Foreskin melanocyte (primary cell): ENCODE measurements at places on chromosomes 2 and 18.

GRCh38 chr2:210584834-210585233 lies 28.4 kb downstream of the CPS1 start:
- DNase-seq, result no peak

DNA sequence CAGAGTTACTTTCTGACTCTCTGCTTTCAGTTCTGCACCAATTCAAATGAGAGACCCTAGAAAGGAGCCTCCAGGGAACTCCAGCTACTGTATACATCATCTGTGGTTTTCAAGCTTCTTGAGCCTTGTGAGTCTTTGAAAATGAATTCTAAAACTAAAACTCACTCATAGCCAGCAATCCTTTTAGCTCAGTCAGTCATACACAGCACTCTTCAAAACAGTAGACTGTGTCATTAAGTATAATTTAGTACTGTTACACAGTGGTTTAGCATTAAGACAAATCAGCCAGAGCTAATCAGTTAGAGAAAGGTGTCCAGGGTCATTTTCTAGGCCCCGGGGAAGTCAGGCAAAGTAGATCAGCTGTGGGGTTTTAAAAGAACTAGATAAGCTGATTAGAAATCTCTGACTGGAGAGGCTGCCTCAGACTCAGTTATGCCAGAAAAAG lies 322.1 kb upstream of the THUMPD2 start:
- DNase-seq, result no peak

DNA sequence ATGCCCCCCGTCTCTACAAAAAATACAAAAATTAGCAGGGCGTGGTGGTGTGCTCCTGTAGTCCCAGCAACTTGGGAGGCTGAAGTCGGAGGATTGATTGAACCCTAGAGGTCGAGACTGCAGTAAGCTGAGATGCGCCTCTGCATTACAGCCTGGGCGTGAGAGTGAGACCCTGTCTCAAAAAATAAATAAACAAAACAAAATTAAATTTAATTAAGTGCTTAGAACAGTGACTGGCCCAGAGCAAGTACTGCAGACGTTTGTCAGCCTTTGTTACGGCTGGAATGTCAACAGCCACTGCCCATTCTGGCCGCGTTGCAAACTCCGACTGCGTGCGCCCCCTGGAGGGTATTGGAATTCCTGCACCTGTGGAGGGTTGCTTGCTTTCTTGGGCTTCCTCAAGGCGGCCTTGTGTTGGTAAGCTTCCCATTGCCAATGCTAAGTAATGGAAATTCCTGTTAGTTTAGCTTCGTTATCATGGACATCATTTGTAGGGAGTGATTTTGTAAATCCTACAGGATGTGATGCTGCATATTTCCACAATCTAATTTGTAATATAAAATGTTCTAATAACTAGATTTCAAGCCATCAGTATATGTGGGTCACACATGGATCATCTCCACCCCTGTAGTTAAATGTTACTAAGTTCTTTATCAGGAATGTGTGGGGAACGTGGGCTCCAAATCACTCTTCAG lies 15.9 kb upstream of the ATP6V1B1 start:
- peak; percentile 67 for DNase-seq

DNA sequence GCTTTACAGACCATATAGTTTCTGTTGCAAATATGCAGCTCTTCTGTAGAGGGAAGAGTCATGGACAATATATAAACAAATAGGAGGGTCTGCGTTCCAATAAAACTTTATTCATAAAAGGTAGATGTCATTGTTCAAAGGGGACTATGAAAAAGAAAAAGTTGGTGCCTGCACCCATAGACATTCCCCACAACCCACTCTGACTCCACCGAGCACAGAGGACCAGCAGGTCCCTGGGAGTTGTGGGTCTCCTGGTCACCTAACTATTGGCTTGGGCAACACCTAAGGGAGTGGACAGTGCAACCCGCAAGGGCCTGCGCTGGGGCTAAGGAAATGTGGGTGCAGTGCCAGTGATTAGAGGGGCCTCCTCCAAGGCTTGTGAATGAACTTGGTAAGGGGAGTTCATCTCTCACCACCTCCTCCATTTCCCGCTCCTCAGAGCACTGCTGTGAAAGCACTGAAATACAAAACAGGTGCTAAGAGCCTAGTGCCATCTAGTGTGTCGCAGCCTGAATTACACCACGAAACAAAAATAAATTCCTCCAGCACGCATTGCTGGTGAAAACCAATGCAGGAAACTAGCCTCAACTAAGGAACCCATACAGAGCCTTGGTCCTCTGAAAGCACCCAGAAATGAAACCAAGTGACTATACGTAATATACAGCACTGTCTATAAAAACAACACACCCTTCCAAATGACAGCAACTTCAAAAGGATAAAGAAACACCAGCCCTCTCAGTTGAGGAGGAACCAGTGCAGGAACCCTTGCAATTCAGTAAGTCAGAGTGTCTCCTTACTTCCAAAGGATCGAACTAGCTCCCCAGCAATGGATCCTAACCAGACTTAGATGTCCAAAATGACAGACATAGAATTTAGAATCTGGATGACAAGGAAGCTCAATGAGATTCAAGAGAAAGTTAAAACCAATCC lies 166.6 kb downstream of the RNF144A start:
- no peak for DNase-seq

GRCh38 chr2:198394208-198394607 lies 589.8 kb downstream of the PLCL1 start:
- DNase-seq, result no peak

- DNase-seq, result no peak
Measured at GRCh38 chr2:58794103-58794502, 553.0 kb upstream of the FANCL start.

- DNase-seq, result no peak
Measured at GRCh38 chr2:127199223-127199622, 20.9 kb downstream of the CYP27C1 start.

DNA sequence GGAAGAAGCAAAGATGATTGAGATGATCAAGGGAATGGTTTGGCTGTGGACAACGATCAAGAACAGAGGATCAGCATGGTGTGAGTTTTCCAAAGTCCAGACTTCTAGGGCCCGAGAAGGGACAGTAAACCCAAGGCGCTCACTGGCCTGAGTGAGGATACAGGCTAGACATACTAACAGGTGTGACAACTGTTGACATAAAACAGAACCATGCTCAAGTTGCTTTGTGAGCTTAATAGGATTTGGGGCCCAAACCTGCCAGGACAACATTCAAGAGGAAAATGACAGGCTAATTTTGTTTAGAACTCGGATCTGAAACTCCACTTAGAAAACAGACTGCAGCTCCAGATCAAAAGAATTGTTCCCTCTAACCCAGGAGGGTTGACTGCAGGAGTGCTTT lies 68.1 kb upstream of the ACKR3 start:
- DNase-seq, result no peak

DNA sequence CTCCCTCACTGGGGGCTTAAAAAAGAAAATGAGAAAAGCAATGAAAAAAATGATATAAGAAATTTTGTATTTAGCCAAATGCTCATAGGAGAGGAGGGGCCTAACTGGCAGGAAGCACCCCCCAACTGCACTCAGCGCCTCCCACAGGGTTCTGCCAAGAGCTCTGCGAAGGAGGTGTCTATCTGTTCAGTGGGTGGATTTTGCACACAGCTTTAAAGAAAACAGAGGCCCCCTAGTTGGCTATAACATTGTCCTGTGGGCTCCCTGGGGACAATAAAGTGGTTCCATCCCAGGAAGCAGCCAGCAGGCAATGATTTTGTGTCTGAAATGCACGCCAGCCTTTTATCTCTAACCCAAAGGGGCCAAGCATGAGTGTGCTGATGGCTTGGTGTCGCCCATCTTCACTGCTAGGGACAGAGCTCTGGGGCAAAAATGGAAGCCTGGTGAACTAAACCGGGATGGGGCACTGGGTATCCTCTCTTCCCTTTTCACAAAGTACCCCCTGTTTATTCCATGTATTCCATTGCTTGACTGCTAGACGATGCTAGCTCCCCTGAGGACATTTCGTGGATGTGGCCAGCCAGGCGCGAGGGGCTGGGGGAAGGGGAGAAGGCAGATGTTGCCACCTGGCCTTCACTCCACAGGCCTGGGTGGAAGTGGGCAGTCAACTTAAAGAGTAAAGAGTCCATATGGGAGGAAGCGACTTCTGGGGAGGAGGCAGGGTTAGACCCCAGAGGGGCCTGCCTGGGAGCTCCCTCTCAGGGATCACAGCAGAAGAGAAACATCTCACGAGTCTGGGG lies 205.7 kb downstream of the CYP26B1 start:
- no peak for DNase-seq

GRCh38 chr2:20182241-20182931 lies 42.5 kb downstream of the SDC1 start:
- DNase-seq, result no peak
